Retina (tissue), 1 donor: ENCODE measurements at places on chromosomes 16 and 17.

DNA sequence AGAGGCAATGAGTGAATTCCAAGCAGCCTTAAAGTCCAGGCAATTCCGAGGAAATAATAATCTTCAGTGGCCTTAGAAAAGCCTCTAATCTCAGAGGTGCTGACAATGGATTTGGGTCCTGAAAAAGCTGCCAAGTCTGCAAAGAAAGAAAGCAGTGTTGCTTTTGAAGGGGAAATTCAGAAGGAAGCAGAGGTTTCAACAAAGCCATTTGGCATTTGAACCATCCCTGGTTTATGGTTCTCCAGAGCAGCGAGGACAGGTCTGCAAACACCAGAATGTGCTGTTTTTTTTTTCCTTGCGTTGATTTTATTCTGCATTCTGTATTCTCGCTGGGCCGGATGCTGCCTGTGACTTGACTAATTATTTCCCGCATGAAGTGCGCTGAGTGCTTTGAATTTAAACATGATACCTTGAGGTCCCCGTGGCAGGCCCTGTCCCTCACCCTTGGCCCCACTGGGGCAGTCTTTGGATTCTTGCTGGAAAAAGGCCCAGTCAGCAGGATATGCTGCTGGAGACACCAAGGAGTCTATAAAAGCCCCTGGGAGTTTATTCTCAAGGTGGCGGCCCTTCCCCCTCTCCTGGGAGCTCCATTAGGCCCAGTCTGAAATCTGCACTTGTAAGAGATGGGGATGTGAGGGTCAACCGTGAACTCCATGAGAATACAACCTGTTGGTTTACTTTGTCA, 338.3 kb downstream of the HAPSTR1 start:
- no peak for DNase-seq

GRCh38 chr16:90022209-90023077, 3.2 kb upstream of the DBNDD1 start:
- peak; percentile 93 for DNase-seq

DNA sequence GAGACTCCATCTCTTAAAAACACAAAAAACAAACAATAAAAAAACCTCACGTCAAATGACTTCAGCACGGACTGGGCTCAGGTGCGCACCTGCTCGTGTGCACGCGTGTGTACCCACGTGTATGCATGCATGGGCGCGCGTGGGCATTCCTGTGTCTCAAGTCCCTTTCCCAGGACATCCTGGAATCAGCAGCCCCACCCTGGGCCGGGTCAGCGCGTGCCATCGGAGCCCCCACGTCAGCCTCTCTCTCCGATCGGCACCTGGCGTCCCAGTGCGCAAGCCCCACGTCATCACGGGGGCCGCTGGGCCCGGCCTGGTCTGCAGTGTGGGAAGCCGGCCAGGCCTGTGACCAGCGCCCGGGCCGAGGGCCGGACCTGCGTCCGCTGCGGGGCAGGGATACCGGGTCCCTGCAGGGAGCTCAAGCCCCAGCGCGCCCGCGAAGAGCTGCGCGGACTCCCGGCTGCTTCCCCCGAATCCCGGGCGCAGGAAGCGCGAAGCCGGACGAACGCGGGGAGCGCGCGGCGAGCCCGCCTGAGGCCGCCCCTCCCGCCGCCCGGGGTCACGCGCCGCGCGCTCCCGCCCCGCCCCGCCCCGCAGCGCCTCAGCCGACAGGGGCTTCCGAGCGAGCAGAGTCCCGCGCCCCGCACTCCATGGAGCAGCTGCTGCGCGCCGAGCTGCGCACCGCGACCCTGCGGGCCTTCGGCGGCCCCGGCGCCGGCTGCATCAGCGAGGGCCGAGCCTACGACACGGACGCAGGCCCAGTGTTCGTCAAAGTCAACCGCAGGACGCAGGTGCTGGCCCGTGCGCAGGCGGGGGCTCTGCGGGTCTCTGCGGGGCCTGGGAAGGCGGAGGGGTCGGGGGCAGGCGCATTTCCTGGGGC, at the start of gene FN3K:
TSS of gene FN3K (plus strand) at position 629 of the 880 bp plus-strand sequence. CDS start at position 651, 22 bp downstream.
- peak; percentile 87 for DNase-seq

DNA sequence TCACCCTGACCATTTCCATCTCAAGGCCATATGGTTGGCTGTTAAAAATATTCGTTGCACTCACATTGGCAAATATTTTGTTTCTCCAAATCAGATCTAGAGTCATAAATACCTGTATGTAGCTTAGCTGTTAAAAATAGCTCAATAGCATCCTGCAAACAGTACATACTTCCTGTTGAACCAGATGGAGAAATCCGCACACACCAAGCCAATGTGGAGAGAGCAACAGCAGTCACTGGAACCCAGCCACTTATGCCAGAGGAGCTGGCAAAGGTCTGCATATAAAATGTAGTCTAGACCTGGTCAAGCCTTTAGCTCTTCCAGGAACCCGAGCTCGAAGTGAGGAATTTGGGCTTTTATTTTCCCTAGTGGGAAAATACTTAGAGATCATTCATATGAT, 146.4 kb upstream of the KCNJ16 start:
- no peak for DNase-seq

DNA sequence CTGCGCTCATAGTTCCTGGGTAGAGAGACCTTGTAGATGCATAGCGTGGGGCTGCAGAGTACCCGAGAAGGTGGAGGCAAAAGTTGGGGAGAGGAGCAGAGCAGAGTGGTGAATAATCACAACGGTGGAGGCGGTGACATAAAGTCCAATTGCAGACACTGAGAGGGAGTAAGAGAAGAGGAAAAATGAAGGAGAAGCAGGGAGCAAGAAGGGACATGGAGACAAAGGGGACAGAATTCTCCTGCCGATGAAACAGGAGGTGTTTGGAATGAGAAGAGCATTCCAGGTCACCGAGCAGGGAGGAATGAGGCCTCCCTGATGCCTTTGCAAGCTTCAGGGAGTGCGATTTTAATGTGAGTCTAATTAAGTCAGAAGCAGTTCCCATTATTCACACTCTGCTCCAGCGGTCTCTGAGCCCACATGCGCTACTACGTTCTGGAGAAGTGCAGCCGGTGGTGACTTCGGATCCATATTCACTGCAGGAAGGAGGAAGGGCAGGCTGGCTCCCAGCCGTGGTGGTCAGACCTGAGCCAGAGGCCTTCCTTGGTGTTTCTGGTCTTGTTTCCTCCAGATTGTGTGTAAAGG, 108.0 kb upstream of the DNAH9 start:
- peak; percentile 78 for DNase-seq
